ENCODE measurements at places on chromosomes 2 and 18.

- no peak for ATAC-seq
Measured at GRCh38 chr2:158381205-158381604, 75.3 kb downstream of the CCDC148 start.

DNA sequence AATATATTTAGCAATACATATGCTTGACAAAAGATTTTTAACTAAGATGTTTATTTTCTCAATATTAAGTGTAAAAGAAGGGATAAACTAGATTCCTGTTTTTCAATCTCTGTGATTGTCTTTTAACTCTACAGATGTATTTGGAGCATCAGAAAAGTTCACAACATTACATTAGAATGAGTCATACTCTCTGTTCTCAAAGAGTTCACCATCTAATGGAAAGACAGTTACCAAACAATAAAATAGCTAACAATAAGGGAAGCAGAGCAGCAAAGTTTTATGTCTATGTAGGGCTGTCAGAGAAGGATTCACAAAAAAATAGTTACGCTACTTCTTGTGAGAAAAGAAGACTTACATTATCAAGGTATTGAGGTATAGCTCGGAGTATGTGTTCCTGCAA, 109.2 kb upstream of the MAP2 start:
- ATAC-seq: peak; percentile 62

- ATAC-seq: no peak
Measured at GRCh38 chr18:50697509-50697908, 122.3 kb downstream of the MRO start.

GRCh38 chr18:25423267-25423666, 71.3 kb upstream of the ZNF521 start:
- ATAC-seq: no peak

DNA sequence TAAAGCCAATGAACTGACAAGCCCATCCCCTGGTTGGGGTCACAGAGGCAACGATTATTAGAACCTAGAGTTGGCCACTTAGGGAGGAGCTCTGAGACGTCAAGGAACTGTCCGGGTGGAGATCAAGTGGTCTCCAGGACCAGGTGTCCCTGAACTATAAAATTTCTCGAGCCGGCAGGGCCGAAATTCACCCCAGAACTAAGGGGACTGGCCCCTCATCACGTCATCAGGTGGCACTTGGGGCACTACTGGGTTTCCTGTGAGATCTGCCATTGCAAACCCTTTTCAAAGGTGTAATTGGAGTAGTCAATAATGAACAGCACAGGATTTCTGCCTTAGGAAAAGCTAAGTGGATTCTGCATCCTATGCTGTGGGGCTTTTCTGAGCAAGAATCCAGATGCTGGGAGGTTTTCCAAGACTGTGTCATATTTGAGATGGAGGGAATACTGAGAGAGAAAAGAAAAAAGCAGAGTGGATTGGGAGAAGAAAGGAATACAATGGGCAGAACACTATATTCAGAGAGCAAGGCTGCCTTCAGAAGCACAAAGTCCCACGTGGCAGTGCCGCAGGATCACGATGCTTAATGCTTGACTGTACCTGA, 113.6 kb downstream of the ALPK2 start:
- ATAC-seq: no peak

- no peak for ATAC-seq
Measured at GRCh38 chr2:44975571-44976450, 33.4 kb downstream of the SIX2 start.

DNA sequence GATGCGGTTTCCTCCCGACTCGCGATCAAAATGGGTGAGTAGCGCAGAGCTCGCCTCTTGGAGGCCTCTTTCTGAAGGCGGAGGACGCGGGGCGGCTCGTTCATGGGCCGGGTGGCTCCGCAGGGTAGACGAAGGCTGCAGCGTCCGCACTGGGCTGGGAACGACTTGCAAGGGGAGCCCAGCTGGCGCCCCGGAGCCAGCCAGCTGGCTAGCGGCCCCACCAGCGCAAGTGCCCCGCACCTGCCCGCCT, 328 bp upstream of the PASK start:
- peak; percentile 53 for ATAC-seq

GRCh38 chr2:33583194-33583938, 15.7 kb downstream of the FAM98A start:
- ATAC-seq: peak; percentile 66

GRCh38 chr2:88095022-88095421, 27.4 kb downstream of the SMYD1 start:
- no peak for ATAC-seq

- no peak for ATAC-seq
Measured at GRCh38 chr2:147224070-147224469, 620.8 kb upstream of the ACVR2A start.

Measured in SK-N-SH treated with all-trans-retinoic acid at 6 μM for 48 hours (cell line).